Fibroblast of skin of right quadriceps (primary cell): ENCODE measurements at places on chromosomes 13 and 19.

DNA sequence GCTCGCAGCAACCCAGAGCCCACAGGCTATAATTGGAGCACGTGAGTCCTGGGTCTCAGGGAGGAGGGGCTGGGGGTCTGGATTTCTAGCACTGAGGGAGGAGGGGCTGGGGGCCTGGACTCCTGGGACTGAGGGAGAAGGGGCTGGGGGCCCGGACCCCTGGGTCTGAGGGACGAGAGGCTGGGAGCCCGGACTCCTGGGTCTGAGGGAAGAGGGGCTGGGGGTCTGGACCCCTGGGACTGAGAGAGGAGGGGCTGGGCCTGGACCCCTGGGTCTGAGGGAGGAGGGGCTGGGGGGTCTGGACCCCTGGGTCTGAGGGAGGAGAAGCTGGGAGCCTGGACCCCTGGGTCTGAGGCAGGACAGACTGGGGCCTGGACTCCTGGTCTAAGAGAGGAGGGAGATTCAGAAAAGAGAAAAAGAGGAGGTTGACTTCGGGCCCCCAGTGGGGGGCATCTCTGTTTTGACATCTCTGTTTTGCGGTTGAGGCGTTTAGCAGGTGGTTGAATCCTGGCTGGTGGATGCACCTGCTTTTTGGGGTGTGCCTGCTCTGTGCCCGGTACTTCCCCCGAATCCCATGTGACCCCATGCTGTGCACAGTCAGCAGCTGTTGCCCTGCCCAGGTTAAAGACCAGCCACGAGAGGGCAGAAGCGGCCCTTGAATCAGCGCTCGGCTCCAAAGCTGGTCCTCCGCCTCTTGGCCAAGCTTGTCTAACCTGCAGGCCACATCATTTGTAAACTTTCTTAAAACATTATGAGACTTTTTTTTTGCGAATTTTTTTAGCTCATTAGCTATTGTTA, 10.5 kb downstream of the PVR start:
- peak; percentile 38 for DNase-seq

DNA sequence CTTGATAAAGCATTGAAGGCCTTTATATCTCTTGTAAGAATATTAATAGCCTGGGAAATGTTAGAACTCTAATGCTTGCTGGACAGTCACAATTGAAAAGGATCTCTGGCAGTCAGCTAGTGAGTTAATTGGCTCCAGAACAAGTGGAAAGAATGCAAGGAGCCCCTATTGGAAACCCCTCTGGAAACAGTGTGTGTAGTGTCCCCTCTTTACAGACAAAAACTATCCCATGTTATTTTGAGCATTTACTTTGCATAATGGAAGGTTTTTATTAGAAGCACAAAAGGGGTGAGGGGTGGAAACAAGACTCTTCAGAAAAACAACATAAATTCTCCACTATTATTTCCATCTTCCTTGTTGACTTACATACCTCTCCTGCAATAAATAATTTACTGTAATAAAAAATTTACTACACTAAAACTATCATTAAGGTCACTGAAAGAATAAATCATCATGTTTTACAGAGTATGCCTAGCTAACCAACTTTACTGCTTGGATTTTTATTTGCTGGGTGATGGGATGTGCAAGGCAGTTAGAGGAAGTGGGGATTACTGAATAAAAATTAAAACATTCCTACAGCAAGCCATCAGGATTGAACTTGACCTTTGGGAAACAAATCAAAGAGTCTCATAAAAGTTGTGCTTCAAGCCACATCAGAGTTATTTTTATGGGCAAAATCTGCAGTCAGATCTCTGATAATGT, 610.4 kb downstream of the TBC1D4 start:
- DNase-seq: peak; percentile 92

GRCh38 chr13:44425041-44425814, 51.6 kb downstream of the SERP2 start:
- DNase-seq: no peak

GRCh38 chr13:93750676-93751075, 524.1 kb downstream of the GPC6 start:
- DNase-seq: no peak

DNA sequence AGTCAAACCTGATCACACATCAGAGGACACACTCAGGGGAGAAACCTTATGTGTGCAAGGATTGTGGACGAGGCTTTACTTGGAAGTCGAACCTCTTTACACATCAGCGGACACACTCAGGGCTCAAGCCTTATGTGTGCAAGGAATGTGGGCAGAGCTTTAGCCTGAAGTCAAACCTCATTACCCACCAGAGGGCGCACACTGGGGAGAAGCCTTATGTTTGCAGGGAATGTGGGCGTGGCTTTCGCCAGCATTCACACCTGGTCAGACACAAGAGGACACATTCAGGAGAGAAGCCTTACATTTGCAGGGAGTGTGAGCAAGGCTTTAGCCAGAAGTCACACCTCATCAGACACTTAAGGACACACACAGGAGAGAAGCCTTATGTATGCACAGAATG, 8.2 kb upstream of the ZNF527 start:
- DNase-seq: no peak

GRCh38 chr19:58304748-58305064, 471 bp upstream of the ERVK3-1 start:
- DNase-seq: peak; percentile 7
